ENCODE measurements at places on chromosomes 5 and 9. TPM values are rescaled to one million over a fixed set of nuclear protein-coding genes. Genes with fewer than 3 reads are reported as not detected.

DNA sequence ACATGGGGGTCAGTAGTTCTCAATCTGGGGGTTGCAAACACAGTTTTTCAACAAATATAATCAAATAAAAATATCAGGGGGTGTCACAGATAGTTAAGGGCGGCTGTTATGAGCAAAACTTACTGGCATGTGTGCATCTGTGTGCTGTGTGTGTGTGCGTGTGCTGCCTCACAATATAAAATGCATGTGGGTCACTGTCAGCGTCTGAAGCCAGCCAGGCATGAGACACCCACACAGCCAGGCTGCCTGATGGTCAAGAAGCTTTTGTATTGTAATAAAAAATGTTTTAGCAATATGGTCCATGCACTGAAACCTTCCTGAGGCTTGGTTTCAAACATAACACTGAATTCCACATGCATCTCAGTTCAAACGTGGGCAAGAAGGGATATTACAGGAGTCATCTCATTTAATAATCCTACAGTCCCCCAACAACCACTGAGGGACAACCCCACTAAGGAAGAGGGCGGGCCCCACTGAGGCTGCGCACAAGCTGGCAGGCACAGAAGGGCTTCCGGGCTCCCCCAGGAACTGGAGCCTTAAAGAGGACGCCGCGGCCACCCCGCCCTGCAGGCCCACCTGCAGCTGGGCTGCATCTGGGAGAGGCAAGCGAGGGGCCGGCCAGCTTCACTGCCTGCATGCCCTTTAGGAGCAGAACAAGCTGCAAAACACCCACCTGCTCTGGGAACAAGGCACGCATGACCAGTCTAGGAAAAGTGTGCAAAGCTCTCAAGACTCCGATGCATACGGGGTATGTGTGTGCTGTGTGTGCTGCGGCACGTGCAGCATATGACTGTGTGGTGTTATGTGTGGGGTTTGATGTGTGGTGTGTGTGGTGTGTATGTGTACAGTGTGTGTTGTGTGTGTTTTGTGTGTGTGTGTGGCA lies 14.1 kb downstream of the SEMA4D start:
- no peak for DNase-seq

DNA sequence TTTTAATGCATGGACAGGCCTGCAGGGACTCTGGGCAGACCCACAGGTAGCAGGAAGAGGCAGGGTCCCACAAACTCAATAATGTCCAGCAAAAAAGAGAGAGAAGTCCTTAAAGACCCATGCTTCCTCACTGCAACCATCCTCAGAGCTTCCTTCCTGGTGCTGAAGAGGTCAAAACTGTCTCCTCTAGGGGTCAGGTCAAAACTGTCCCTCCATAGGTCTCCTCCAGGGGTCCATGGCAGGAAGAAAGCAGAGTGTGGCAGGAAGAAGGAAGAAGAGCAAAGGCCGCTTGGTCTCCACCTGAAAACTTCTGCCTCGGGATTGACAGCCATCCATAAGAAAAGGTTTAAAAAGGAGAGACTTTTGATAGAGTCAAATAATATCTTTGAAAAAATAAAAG lies 261.9 kb upstream of the TRIM32 start:
- DNase-seq, result no peak

GRCh38 chr5:6636293-6636692 lies 3.1 kb downstream of the SRD5A1 start:
- no peak for DNase-seq

GRCh38 chr9:3783156-3783555 lies 257.4 kb upstream of the RFX3 start:
- DNase-seq, result no peak

GRCh38 chr9:132384376-132384775 lies 22.3 kb downstream of the TTF1 start:
- no peak for DNase-seq

The IL9 gene
- total RNA-seq, result not detected

DNA sequence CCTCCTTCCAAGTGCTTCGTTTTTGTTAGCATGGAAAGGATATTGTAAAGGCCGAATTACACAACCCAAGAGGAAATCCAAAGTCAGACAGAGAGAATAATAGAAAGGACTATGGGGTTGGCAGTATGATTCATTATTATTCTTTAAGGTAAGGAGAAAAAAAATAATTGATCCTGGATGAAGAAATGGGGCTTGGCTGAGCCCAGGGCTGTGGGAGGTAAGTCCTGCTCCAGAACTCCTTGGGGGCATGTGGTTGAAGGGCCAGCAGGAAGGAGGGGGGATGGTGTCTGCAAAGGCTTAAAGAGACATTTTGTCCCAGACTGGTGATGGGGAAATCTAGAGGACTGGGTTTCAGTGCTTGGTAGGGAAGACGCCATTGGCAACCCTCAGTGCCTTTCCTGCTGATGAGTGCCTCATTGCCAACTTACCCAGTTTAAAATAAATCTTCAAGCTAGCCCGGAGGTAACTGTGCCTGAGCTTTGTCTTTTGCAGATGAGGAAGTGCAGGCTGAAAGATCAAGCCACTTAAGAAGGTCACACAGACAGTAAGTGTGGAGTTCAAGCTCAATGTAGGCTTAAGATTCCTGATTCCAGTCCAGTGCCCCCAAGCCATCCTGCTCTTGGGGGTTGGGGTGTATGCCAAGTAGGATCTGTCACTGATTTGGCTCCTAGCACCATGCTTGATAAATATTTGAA lies 30.2 kb downstream of the FOXI1 start:
- no peak for DNase-seq
